ENCODE measurements at places on chromosomes 11 and 22.

- DNase-seq: no peak
Observed at GRCh38 chr11:27653990-27654758, 46.1 kb downstream of the BDNF start.

DNA sequence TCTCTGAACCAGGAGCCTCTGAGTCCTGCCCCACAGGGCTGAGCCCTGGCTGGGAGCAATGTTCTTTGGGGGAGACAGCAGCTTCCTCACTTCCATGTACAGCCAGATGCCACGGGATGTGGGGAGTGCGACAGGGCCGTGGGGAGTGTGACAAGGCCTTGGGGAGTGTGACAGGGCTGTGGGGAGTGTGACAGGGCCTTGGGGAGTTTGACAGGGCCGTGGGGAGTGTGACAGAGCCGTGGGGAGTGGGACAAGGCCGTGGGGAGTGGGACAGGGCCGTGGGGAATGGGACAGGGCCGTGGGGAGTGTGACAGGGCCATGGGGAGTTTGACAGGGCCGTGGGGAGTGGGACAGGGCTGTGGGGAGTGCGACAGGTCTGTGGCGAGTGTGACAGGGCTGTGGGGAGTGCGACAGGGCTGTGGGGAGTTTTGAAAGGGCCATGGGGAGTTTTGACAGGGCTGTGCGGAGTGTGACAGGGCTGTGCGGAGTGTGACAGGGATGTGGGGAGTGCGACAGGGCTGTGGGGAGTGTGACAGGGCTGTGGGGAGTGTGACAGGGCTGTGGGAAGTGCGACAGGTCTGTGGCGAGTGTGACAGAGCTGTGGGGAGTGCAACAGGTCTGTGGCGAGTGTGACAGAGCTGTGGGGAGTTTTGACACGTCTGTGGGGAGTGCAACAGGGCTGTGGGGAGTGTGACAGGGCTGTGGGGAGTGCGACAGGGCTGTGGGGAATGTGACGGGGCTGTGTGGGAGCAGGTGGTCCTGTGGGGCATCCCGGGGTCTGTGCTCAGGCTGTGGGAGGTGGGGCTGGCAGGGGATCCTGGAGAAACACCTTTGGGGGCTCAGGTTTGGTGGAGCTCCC lies 6.6 kb upstream of the KRTAP5-6 start:
- DNase-seq: no peak

DNA sequence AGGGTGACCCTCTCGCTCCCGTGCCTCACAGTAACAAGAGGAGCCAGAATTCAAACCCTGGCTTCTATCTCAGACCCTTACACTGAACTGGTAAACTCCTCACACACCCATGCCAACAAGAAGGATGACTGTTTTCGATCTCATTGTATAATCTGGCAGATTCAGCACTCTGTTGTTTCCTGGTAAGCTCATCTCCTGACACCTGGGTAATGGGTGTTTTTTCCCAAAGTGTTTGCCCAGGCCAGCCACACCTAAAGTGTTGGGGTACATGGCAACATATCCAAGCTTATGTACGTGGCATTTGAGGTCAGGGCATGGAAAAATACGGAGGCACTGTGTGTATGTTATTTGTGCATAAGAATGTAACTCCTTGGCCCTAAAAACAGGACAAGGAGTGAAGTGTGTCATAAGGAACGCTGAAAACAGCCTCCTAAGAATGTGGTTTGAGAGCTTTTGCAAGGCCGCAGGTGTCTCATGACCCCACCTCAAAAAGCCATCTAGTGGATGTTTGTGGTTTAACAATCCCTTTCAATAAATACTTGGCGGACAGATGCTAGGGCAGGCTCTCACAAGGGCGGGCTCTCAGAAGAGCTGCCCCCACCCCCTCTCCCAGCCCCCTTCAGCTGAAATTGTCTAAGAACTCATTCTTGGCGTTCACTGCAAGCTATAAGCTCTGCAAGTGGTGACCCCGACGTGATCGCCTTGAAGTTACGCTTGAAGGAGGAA lies at the start of gene MS4A15:
MS4A15 (plus strand) TSS at position 561 of the 726 bp plus-strand sequence. CDS start 6,867 bp downstream, outside the sequence.
- DNase-seq: no peak

DNA sequence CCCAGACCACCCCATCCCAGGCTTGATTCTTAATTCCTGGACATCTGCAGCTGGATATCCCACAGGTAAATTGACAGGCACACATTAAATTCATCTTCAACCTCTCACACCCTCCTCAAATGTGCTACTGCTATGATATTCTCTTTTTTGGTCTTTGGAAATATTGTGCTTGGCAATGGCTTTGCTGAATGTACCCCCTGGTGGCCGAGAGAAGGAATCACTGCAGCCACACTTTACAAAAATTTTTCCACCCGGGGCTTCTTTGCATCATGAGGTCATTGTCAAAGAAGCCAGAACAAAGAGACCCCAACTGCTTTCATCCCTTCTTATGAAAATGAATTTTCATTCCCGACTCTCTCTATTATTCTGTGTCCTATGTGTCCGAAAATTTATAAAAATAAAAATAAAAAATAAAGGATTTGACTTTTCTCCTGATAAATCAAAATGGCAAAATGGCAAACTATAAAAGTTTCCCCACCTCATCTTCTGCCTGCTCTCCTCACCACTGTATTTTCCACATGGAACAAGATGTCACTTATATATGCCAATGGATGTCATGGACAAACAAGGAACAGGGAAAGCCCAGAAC lies 15.0 kb upstream of the CYB5R2 start:
- no peak for DNase-seq

- no peak for DNase-seq
Observed at GRCh38 chr22:37930270-37930951, 23.0 kb downstream of the C22orf23 start.

DNA sequence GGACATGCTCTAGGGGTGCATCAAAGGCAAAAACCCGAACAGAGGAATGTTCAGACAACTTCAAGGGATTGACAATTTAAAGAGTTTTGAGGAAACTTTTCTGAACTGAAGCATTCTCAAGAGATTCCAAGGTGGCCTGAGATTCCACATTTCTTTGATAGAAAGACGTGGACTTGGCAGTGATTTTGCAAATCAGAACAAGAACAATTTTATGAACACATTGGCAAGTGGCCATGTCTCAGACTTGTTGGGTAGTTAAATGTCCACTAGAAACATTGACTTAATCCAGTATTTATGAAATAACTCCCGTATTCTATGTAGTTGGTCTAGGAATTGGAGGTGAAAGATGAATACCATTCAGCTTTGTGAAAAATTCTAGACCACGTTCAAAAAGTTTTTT lies 13.8 kb downstream of the NCAM1 start:
- DNase-seq: no peak

GRCh38 chr22:32480238-32480637 lies 5.6 kb downstream of the FBXO7 start:
- DNase-seq: no peak

DNA sequence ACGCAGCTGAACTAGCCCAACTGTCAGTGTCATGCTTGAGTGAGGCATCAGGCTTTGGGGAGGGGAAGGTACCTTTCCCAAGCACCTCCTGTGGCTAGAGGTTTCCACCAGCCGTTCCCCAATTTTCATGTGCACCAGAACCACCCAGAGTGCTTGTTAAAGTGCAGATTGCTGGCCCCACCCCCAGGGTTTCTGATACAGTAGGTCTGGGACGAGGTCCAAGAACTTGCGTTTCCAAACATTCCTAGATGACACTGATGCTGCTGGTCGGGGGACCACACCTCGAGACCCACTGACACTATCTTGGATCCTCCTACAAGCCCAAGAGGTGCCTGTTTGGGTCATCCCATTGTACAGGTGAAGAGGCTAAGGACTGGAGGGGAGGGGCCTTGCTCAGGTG lies 59.8 kb downstream of the PDE2A start:
- no peak for DNase-seq

- DNase-seq: peak; percentile 84
Observed at GRCh38 chr11:11973361-11973800, 35.0 kb downstream of the DKK3 start.

All from Right ventricle myocardium superior (tissue), 1 donor.